Activated CD4-positive, alpha-beta memory T cell treated with anti-CD3 and anti-CD28 coated beads, Interleukin-2, amount 10 ng/mL, durations not matched to agents 7 days and 5 days (primary cell): ENCODE measurements at places on chromosomes 2 and 18. TPM values are rescaled to one million over a fixed set of nuclear protein-coding genes. Genes with fewer than 3 reads are reported as not detected.

The PSTPIP2 gene
- 7.9 TPM for total RNA-seq

The TGFA gene
- not detected for total RNA-seq

The CPLX4 gene
- not detected for total RNA-seq

The RND3 gene
- not detected for total RNA-seq

The UGT1A4 gene
- total RNA-seq, result not detected

The HRH4 gene
- total RNA-seq, result 0.65 TPM

The CGREF1 gene
- total RNA-seq, result 1.2 TPM

The REEP1 gene
- not detected for total RNA-seq

DNA sequence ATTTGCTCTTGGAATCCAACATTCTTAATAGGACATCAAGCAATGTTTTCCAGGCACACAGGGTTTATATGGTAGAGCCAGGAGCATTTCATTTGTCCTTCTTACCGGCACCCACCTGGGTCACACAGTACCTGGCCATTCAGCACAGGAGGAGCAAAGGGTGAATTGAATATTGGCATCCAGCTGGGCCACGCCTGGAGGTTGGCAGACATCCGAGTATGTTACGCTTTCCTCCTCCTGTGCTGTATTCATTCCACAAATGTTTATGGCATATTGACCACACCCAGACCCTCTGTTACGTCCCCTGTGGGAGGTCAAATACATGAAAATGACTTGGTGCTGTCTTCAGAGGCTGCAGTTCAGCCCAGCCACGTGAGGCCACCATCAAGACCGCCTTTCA, 206.2 kb downstream of the RTP5 start:
- no peaks in the 10 kb centered on the region for H3K36me3 ChIP-seq
- no peak for DNase-seq
- H3K4me3 ChIP-seq, result no peak overlapping the region
- H3K27me3 ChIP-seq, result peaks cover 19% of the 10 kb centered on the region

DNA sequence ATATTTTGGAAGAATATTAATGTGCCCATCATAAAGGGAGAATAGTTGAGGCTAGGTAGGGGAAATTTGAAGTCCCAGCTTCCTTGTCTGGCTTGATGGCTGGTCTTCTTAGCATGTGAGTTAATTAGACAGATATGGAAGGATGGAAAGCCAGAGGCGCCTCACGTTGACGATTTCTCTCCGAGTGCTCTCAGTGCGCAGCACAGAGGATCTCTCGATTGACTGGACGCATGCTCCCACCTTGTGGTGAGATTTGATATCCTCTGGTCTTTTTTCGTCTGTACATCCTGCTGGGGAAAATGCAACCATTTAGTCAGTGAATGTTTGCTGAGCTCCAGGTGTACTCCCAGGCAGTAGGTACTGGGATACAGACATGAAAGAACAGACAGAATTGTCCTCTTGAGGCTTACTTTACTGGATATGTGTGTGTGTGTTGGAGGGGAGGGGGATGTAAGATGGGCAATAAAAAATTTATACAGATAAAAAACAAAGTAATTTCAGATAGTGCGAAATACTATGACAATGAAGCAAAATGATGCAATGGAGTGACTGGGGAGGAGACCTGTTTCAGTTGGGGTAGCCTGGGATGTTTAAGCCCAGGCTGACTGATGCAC, 66.9 kb upstream of the ZNG1B start:
- no peak overlapping the region for H3K4me3 ChIP-seq
- peaks cover 10% of the 10 kb centered on the region for H3K27me3 ChIP-seq
- H3K4me1 ChIP-seq, result peaks cover 10% of the 10 kb centered on the region

GRCh38 chr18:2075499-2075898, 495.8 kb downstream of the METTL4 start:
- no peak overlapping the region for H3K27ac ChIP-seq
- H3K36me3 ChIP-seq, result no peaks in the 10 kb centered on the region
- H3K27me3 ChIP-seq, result peaks cover 2% of the 10 kb centered on the region
- H3K4me1 ChIP-seq, result no peaks in the 10 kb centered on the region
- H3K4me3 ChIP-seq, result no peak overlapping the region

DNA sequence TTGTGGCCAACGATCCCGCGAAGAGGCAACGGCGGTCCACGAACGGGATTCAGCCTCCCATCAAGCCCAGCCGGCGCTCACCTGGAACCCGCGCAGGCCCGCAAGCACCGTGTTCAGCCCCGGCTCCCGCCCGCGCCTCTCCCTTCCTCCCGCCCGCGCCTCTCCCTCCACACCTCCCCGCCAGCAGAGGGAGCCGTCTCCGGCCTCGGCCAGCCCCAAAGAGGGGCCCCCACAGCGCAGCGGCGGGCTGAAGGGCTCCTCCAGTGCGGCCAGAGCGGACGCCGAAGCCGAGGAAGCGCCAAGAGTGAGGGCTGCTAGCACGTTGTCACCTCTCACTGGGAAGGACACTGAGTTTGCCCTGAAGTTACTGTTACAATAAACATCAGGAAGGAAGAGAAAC, 55.3 kb upstream of the LAPTM4A start:
- no peaks in the 10 kb centered on the region for H3K36me3 ChIP-seq
- H3K27me3 ChIP-seq, result peaks cover 17% of the 10 kb centered on the region
- peaks cover 11% of the 10 kb centered on the region for H3K4me1 ChIP-seq
- H3K27ac ChIP-seq, result no peak overlapping the region
- H3K4me3 ChIP-seq, result peak overlapping the region; percentile 27

GRCh38 chr2:169395821-169396374, 33.6 kb upstream of the LRP2 start:
- no peaks in the 10 kb centered on the region for H3K36me3 ChIP-seq
- peaks cover 22% of the 10 kb centered on the region for H3K27me3 ChIP-seq
- DNase-seq, result no peak
- no peaks in the 10 kb centered on the region for H3K4me1 ChIP-seq
- no peak overlapping the region for H3K27ac ChIP-seq

DNA sequence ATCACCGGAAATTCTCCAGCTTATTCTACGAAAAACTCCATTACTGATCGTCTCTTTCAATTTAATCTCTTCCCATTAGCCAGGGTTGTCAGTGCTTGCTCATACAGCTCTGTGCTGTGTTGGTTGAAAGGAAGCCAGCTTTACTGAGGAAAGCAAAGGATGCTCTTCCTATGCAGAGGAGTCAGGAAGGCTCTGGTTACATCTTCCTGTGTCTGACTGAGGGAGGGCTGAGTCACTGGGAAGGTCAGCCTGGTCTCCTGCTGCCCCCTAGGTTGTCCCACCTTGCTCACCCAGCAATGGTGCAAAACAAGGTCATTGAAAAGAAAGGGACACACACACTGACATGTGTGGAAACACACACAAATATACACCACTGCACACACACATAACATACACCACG, 975.6 kb downstream of the DCDC2C start:
- no peak overlapping the region for H3K27ac ChIP-seq
- no peaks in the 10 kb centered on the region for H3K36me3 ChIP-seq
- no peak for DNase-seq
- no peaks in the 10 kb centered on the region for H3K4me1 ChIP-seq
- no peak overlapping the region for H3K4me3 ChIP-seq

GRCh38 chr2:135951041-135951583, 34.3 kb downstream of the DARS1 start:
- H3K36me3 ChIP-seq, result peaks cover 57% of the 10 kb centered on the region
- DNase-seq, result no peak

DNA sequence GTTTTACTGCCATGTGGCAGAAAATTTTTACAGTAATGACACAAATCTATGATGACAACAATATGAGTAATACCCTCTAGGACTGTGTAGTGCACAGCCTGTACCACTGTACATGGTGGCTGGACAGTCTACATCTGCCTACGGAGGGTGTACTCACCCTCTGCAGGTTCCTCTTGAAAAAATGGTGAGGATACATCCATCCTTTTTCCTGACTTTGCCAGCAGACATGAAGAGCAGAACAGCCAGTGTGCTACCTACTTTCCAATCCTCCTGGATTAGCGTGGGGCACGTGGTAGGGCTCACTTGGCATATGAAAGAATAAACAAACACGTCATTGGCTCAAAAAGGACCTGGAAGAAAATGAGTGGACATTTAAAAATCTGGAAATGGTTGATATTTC, 62.6 kb downstream of the TRPM8 start:
- H3K27ac ChIP-seq, result no peak overlapping the region
- peaks cover 31% of the 10 kb centered on the region for H3K4me1 ChIP-seq
- no peak overlapping the region for H3K4me3 ChIP-seq
- H3K36me3 ChIP-seq, result no peaks in the 10 kb centered on the region
- no peak for DNase-seq
- no peaks in the 10 kb centered on the region for H3K27me3 ChIP-seq

DNA sequence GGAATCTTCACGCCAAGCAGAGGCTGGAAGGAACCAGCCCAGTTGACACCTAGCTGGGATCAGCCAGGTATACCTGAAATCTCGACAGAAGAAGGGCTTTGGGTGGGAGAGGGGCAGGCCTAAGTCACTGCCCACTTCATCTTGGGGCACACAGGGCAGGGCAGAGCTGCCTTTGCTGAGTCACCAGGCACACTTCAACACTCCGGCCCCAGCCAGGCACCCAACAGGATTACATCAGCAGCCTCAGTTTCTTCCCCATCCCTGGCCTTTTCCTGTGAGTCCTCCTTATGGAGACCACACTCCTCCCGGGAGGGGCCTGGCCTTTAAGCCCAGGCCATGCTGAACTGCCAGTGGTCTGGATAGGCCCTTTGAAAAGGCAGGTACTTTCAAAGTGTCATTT, 201.7 kb upstream of the HS6ST1 start:
- DNase-seq, result no peak
- no peaks in the 10 kb centered on the region for H3K27me3 ChIP-seq
- H3K4me1 ChIP-seq, result peaks cover 10% of the 10 kb centered on the region
- no peaks in the 10 kb centered on the region for H3K36me3 ChIP-seq

DNA sequence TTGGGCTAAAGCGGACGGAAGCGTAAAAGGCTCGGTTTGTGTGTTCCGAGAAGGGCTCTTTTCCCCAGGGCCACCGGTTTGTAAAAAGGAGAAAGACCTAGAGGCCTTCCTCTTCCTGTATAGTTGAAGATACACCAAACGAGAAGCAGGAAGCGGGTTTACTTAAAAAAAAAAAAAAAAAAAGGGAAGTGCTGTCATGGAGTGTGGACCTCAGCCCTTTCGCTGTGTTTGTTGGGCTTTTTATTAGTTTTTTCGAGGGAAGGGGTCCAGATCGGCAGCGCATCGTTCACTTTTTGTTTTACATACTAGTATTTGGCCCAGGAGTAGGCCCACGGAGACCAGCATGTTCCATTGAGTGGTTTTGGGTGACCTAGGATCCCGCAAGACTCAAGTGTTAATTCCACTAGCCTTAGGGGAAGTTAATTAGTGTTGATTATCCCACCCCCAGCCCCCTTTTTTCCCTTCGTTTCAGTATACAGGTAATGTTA, 676 bp downstream of the ACTR2 start:
- H3K27ac ChIP-seq, result peak overlapping the region; percentile 98
- peaks cover 35% of the 10 kb centered on the region for H3K36me3 ChIP-seq
- DNase-seq, result peak; percentile 49

DNA sequence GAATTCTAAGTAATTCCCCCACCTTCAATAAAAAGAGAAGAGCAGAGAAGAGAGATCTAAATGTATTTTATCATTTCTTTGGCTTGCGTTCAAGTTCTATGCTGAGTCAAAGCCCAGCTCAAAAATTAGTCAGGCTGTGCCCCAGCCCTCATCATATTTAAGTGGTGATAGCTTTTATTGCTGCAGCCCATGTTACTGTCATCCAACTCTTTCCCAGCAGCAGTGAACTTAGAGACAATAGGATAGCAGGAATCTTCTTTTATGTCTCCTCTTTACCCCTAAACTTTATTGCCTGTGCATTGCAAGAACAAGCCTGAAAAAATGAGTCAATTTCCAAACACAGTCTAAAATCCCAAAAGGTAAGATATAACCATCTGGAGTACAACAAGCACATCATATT, 1599.3 kb upstream of the PIK3C3 start:
- no peak overlapping the region for H3K4me3 ChIP-seq
- no peaks in the 10 kb centered on the region for H3K4me1 ChIP-seq
- no peaks in the 10 kb centered on the region for H3K27me3 ChIP-seq
- H3K36me3 ChIP-seq, result no peaks in the 10 kb centered on the region

DNA sequence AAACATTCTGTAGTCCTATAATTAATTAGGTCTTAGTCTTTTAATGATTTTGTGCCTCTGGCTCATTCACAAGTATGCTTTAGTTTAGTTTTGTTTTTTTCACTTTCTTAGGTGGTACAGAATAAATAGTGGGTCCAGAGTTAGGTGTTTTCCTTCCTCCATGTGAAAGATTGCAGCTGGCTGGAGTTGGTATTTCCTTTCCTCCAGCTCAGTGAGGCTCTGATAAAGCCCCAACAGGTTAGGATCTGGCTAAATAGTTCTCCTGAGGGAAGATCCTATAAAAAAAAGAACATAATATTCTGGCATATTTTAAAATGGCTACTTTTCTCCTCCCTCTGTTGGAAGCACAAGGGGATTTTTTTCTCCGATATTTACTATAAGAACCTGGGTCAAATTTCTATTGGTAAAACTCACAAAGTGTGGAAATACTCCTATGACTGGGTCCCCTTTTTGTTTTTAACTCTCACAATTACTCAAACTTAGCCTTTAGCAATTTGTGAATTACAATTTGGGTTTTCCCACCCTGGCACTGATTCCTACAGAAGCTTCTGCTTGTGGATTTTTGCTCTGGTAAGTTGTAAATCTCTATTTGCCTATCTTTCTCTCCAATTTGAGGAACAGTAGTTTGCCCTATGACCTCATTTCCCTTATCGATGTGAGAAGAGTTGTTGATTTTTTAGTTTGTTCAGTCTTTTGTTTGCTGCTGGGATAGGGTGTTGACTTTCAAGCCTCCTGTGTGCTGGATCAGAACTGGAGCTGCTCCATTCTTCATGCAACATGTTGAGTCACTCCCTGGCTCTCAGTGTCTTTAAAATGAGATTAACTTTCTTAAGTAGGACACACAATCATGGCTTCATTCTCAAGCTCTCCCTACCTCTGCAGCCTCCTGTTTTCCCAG, 500.9 kb downstream of the RNF144A start:
- H3K36me3 ChIP-seq, result peaks cover 4% of the 10 kb centered on the region
- H3K4me1 ChIP-seq, result no peaks in the 10 kb centered on the region
- no peak overlapping the region for H3K4me3 ChIP-seq
- no peak overlapping the region for H3K27ac ChIP-seq

GRCh38 chr2:66283787-66284186, 151.1 kb upstream of the MEIS1 start:
- H3K27me3 ChIP-seq, result no peaks in the 10 kb centered on the region
- H3K27ac ChIP-seq, result no peak overlapping the region
- DNase-seq, result no peak
- no peaks in the 10 kb centered on the region for H3K36me3 ChIP-seq
- no peaks in the 10 kb centered on the region for H3K4me1 ChIP-seq

- no peaks in the 10 kb centered on the region for H3K36me3 ChIP-seq
- H3K4me3 ChIP-seq, result no peak overlapping the region
- DNase-seq, result no peak
- no peaks in the 10 kb centered on the region for H3K4me1 ChIP-seq
Measured at GRCh38 chr2:235934059-235934773, 234.0 kb downstream of the GBX2 start.

GRCh38 chr2:85564144-85564563, 2.9 kb upstream of the GGCX start:
- no peak for DNase-seq

- no peak for DNase-seq
- H3K27ac ChIP-seq, result no peak overlapping the region
- H3K27me3 ChIP-seq, result peaks cover 3% of the 10 kb centered on the region
- no peak overlapping the region for H3K4me3 ChIP-seq
Measured at GRCh38 chr2:54088191-54088634, 27.2 kb upstream of the ACYP2 start.

- H3K27ac ChIP-seq, result no peak overlapping the region
- peaks cover 34% of the 10 kb centered on the region for H3K4me1 ChIP-seq
- peaks cover 3% of the 10 kb centered on the region for H3K36me3 ChIP-seq
Measured at GRCh38 chr18:59264651-59265245, 8.5 kb downstream of the RAX start.
